LHCN-M2 (cell line): ENCODE measurements at places on chromosomes 2 and 18. TPM values are rescaled to one million over a fixed set of nuclear protein-coding genes. Genes with fewer than 3 reads are reported as not detected.

The KANSL1L gene
- 4.1 and 8.7 TPM in 2 replicates for total RNA-seq

The CHCHD5 gene
- total RNA-seq, result 22.4 and 32.6 TPM in 2 replicates

The CHN1 gene
- 61.4 and 61.7 TPM in 2 replicates for total RNA-seq

GRCh38 chr18:24827501-24827900 is 367.1 kb downstream of the HRH4 start:
- no peak for DNase-seq

- no peak for DNase-seq
Observed at GRCh38 chr18:52948868-52949444, 609.0 kb downstream of the DCC start.

DNA sequence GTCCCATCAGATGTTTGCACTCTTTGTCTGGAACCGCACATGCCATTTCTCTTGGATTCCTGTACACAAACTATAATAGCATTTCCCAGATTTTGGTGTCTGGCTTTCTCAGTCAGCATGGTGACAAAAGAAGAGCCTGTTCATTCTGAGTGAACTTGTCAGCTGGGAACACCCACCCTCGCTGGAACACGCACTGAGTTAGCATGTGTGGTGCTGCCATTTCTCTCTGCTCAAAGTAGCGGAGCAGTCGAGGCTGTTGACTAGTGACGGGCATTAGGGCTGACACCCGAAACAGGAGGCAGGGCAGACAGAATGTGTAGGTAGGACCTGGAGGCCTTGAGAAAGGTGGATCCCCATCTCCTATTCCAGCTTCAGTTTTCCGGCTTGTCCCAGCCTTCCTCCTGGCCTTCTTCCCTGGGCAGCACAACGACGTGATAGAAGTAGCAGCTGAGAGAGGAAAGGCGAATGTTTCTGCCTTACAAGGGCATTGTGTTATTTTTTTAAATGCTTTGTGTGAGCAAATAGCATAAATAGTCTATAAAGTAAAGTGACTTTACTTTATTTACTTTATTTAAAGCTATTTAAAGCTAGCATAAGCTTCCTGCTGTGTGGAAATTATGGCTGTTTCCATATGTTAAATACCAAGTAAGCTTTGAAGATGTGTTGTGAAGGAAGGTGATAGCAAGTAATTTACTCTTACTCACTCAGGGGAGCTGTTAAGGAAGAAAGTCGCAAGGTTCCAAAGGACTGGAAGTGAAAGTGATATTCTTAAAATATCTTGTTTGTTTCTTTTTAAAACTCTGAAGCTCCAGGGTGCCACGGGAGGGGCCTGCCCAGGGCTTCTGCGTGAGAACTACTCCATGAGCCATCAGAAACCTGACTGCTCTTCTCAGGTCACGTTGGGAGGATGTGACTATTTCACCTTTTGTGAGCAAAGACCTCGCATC is 272.6 kb downstream of the NEDD4L start:
- no peak for DNase-seq

DNA sequence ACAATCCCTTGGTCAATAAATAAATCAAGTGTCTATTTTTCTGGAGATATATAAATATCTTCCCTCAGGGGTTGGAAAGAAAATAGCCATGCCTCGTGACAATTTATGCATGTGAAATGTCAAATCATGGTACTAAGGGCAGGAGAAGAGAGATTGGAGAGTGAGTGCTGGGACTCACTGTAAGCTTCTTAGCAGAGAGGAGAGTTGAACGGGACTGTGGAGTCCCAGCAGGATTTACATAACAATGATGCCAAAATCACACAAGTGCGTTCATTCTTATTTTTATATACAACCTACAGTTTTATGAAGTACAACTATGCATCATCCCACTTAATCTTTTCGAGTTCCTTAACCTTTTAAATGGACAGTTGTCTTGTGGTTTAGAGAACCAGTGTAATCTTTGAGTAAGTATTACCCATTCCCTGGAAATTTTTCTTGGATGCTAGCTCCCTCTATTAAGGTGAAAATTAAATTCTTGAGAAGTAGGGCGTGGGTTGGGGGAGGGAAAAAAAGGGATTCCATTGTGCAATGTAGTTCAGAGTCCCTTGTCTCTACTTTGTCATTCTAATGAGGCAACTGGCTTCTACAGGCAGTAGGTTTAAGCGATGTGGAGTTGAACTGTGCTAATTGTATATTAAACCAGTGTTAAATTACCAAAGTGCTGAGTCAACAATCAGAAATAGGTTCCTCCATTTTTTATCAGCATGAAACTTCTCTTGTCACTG is 143.6 kb upstream of the EPHA4 start:
- peak; percentile 12 for DNase-seq

DNA sequence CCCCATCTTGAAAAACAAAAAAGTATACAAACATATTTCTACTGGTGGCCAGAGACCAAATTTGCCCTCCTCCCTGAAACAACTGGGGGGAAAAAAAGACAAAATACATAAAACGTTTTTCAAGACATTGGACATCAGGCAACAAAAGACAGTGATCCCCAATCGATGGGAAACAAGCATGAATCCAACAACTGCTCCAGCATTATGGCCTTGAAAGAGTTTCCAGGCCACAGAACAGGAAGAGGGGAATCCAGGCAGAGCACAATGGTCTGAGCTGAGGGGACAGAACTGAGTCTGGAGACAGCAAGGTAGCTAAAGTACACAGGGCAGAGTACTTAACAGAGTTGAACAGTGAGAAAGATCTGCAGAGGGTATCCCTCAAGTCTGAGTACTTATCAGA is 4.4 kb downstream of the CCDC88A start:
- no peak for DNase-seq
